Hematopoietic multipotent progenitor cell treated with erythropoietin and hydrocortisone succinate and interleukin-3 and kit ligand, for 17 days (in vitro differentiated cells): ENCODE measurements at places on chromosomes 7 and 10.

DNA sequence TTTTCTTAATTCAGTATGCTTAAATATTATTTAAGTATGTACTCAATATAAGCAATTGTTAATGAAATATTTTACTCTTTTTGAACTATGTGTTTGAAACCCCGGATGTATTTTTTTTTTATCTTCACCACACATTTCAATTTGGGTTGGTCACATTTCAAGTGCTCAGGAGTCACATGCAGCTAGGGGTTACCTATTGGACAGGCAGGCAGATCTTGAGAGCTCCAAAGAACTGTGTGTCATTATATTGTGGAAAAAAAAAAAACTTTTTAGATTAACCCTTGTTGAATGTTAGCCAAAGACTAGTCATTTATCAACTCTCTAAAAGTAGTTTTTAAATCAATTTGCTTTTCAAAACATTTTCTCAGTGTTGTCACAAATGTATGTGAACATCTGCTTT is 37.2 kb downstream of the IKZF1 start:
- peak; percentile 65 for DNase-seq

DNA sequence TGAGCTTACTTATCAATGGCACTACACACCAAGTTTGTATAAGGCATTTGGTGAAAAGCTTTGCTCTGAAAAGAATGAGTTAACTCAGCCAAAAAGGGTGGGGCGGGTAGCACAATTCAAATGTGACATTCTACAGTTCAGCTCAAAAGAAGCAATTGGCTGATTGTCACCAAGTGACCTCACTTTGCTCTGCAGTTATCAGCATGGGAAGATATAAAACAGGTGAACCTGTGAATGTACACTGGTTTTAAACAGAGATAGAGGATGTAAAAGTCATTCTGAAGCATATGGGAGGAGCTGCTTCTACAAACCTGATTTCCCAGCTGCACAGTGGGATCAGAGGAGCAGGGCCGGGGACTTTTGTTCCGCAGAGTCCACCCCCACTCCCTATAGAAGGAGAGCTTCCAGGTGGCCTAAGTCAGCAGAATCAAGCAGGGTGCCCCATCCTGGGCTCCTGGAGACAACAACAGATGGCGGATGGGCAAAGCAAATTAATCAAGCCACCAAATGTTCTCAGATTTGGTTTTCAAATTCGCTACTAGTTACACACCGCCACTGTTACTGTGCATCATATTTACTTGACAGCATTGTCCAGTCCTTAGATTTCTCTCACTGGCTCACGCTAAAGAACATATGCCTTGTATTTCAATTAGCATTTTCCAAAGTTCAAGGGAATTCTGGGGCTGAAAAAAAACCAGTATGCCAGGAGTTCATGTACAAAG is 27.5 kb upstream of the NPVF start:
- no peak for DNase-seq

DNA sequence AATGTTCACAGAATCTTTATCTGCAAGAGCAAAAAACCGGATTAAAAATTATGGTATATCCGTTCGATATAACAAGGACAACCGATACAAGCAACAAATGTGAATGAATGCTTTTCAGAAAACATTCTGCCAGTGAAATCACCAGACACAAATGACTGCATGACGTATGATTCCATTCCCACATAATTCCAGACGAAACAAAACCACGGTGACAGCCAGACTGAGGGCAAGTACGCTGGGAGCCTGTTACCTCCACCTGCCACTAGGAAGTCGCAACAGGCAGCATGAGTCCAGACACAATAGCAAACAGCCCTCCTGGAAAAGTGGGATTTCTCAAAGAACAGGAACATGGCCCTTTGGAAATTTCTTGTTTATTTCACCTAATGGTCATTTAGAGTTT is 41.7 kb downstream of the MAD1L1 start:
- DNase-seq = no peak

DNA sequence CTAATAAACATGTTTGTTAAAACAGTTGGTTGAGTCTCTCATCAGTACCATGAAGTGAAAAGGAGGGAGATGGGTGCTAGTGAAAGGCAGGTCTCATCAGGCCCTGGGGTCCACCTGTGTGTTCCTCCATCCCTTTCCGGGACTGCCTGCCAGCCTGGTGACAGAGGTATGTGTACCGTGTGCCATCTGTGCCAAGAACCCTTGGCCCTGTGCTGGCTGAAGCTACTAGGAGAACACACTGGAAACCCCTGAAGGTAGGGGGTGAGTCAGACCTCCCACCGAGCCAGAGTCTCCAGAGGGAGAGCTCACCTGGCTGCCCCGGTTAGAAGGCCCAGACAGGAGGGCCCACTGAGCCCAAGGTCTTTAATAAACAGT is 2.3 kb downstream of the DDIT4 start:
- DNase-seq = no peak

- no peak for DNase-seq
Observed at GRCh38 chr7:121436688-121437087, 40.6 kb upstream of the FAM3C start.

DNA sequence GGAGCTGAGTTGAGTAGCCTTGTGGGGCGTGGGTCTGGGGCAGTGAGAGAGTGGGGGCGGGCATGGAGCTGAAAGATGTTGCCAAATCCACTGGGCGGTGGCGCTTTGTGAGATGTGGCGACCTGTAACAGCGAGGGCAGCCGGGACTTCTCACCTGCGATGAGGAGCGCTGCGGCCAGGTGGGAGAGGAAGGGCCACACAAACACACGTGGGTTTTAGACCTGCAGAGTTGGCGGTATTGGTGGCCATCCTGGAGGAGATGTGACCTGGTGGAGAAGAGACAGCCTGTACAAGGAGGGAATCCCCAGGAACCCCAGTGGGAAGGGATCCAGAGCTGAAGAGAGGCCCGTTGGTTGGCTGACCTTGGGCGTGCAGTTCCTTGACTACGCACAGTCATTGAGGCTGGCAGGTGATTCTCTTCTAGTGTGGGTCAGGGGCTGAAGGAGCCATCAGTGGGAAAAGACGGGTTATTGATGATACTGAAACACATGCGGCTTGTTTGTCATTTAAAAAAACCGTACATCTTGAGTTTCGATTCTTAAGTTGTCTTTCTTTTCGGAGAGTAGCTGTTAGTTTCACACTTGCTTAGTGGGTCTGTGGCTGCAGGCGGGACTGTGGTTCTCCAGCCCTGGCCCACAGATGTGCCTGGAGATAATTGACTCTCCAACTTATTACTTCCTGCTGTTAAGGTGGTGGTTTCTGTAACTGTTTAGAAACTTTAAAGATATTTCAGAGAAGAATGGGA is 2.4 kb downstream of the CHST12 start:
- DNase-seq = peak; percentile 50

DNA sequence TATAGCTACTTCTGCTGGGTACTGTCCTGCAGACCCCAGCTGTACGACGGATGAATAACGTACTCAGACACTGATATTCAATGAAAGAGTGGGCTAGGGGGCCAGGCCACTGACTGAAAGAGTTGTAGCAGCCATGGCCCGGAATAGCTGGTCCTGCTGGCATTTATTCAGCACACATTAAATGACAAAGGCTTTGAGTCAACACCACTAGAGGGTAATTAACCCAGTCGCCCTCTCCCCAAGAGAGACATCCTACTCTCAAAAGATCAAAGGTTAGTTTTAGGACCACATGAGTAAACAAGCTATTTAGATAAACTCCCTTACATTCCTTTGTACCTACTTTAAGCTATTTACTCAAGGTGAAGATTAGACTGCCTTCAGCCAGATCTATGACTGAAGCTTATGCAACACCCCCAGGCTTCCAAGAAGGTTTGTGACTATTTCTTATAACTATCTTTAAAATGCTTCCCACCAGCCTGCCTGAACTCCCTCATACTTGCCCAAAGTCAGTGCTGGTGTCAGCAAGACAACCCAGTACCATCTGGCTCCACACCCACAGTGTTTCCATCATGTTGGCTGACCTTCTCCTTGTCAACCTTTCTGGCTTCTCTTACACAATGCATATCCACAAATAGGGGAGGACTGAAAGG is 629.1 kb downstream of the SORCS1 start:
- no peak for DNase-seq

- no peak for DNase-seq
Observed at GRCh38 chr7:105621617-105622016, 40.3 kb upstream of the EFCAB10 start.

- no peak for DNase-seq
Observed at GRCh38 chr7:105448181-105448580, 59.5 kb upstream of the SRPK2 start.

DNA sequence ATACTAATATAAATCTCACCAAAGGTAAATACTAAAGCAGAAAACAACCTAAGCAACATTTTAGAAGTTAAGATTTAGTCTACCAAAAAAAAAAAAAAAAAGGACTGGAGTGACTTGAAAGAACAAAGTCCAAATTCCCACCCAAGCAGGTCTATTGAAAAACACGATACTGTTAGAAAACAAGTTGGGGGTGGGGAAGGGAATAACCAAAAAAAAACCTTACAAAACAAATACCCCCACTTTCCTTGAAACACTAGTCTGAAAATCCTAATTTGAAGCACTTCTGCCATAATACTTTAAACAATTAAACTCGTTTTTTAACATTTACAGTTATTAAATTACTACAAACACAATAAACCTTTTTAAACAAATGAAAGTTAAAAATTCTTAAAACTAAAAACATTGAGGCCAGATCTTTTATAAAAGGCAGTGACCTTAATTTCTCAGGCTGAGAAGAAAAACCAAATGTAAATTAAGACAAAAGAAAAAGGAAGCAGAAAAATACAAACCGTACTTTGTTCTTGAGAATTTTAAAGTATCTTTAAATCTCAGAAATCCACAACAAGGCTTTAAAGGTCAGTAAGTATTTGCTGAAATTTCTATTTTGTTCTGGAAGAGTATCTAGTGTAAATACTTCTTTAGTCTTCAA is 135.1 kb downstream of the NRBF2 start:
- peak; percentile 76 for DNase-seq

- no peak for DNase-seq
Observed at GRCh38 chr10:94210440-94211168, 152.1 kb downstream of the NOC3L start.

DNA sequence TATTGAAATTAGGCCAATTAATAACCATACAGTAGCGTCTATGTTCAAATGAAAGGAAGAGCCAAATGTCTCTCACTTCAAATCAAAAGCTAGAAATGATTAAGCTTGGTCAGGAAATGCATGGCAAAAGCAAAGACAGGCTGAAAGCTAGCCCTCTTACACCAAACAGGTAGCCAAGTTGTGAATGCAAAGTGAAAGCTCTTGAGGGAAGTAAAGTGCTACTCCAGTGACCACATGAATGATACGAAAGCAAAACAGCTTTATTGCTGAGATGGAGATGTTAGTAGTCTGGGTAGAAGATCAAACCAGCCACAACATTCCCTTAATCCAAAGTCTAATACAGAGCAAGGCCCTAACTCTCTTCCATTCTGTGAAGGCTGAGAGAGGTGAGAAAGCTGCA is 123.8 kb downstream of the TEX36 start:
- no peak for DNase-seq

- DNase-seq = no peak
Observed at GRCh38 chr7:50068026-50068425, 25.0 kb downstream of the ZPBP start.

DNA sequence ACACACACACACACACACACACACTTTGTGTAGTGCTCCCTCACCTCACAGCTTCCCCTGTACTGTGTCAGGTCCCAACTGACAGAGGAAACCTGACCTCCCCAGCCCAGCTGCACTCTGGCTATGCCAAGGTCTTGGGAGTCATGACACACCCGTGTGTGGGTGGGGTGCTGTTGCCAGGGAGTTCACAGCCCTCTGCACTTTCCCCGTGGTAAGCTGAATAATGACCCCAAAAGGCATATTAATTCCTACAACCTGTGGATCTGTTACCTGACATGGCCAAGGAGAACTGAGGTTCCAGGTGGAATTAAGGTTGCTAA is 8.9 kb upstream of the NANOS1 start:
- no peak for DNase-seq

- no peak for DNase-seq
Observed at GRCh38 chr7:94297397-94297838, 97.3 kb upstream of the COL1A2 start.

- DNase-seq = no peak
Observed at GRCh38 chr7:151491859-151492258, 27.8 kb downstream of the RHEB start.

DNA sequence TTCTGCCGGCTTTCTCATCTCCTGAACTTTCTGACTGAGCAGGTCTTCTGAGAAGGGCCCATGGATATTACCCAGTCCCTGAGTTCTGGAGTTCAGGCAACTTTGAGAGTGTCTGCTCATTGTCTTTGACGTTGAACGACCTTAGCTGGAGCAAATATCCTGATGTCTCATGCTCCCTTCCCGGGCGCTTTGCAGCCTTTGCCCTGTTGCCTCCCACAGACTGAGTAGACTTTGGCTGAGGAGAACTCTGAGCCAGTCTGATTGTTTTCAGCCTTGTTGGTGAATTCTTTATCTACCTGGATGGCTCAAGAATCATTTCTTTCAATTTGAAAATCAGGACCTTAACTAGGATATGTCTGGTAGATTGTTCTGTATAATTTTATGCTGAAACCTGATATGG is 353.7 kb downstream of the GLRX3 start:
- DNase-seq = no peak

DNA sequence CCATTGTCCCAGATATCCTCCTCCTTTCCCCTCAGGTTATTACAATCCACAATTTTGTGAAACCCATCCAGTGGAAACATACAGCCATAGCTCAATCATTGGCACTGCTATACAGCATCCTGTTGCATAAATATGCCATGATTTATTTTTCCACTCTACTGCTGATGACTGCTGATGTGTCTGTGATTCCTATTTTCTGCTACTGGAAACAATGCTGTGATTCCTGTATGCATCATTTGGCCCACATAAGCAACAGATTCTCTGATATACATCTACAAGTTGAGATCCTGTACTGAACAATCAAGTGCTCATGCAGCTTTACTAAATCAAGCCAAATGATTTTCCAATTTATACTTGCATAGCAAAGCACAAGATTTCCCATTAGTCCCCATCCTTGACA is 39.6 kb downstream of the CUL2 start:
- DNase-seq = no peak

GRCh38 chr7:80847027-80847426 is 71.8 kb downstream of the SEMA3C start:
- DNase-seq = no peak

DNA sequence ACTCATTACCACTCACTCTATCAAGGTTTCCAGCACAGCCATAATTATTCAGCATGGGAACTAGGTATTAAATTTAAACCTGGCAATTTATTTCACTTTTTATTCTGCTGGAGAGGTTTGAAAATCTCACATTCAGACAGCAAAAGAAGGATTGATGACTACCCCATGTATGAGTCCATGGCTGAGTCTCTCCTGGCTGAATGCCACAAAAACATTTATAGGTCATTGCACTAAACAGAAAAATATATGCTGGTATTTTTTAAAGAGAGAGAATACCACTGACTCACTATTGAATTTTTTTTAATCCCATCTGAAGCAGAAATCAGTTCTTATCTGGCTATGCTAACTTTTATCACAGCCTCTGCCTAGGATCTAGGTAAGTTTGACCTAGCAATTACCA is 336.3 kb downstream of the PPP1R3A start:
- DNase-seq = no peak

DNA sequence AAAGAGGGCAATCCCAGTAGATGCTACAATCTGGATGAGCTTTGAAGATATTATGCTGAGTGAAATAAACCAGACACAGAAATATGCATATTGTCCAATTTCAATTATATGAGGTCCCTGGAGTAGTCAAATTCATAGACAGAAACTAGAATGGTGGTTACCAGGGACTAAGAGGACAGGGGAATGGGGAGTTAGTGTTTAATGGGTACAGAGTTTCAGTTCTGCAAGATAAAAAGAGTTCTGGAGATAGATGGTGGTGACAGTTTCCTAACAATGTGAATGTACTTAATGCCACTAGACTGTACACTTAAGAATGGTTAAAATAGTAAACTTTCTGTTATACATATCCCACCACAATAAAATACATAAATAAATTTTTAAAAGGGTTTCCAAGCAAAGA is 236.6 kb downstream of the ELMO1 start:
- no peak for DNase-seq
